Activated T-helper 1 cell treated with anti-CD3 and anti-CD28 coated beads, Interleukin-12 subunit alpha, Interleukin-12 subunit beta, Interleukin-2, Interleukin-4 antibody, amounts not matched to agents 30 ng/mL and 10 ng/mL and 1 ng/mL, durations not matched to agents 14 hours and 24 hours and 36 hours (primary cell): ENCODE measurements at places on chromosomes 2 and 18.

DNA sequence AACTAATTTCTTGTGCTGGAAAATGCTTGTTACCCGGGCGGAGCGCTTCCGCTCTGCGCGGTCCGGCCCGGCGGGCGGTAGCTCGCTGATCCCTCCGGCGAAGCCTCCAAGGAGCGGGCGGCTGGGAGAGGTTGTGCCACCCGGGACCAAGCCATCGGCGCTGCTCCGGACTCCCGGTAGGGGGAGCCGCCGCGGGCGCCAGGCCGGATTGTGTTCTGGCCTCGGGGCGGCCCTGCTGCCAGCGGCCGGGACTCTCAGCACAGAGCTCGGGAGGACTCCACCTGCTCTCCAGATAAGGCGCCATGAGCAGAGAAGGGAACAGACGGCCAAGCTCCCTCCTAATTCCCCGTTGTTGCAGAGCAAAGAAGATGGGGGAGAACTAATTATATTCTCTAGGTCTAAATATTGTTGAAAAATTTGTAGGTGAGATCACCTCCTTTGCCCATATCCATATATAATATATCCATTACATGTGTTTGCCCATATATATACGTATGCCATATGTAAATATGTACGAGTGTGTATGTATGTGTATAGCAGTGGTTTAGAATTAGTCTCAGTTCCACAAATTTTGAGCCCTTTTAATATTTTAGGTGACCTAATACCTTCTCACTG lies 13.8 kb upstream of the SATB2 start:
- DNase-seq = no peak

DNA sequence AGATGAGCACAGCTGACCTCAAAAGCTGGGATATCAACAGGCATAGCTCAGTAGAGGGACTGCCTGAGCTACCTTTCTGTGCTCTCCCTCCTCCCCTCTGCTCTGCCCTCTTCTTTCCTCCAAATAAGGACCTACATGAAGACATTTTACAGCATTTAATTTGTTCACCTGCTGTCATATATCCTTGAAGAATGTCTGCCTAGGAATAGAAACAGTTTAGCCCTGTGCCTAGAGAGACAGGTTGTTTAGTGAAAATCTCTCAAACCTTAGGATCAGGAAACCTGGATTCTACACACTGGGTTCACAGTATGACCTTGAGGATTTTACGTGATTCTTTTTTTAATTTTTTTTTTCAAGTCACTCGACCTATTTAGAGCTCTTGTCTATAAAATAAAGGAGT lies 213.0 kb upstream of the SETBP1 start:
- no peak for DNase-seq

DNA sequence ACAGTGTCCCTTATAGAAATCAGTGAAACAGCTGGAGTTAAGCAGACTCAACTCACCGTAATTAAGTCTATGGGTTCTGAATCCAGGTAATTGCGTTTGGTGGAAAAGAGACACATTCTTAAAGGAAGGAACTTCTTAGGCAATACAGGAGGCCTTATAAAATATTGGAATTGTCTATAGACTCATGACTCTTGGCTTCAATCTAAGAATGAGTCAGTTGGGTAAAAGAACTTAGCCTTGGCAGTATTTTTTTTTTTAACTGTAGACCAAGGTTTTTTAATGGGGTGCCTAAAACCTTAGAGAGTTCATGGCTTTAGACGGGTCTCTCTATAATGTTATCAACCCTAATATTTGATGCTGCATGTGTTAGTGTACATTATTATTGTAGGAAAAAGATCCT lies 47.6 kb downstream of the CCDC85A start:
- no peak for DNase-seq

DNA sequence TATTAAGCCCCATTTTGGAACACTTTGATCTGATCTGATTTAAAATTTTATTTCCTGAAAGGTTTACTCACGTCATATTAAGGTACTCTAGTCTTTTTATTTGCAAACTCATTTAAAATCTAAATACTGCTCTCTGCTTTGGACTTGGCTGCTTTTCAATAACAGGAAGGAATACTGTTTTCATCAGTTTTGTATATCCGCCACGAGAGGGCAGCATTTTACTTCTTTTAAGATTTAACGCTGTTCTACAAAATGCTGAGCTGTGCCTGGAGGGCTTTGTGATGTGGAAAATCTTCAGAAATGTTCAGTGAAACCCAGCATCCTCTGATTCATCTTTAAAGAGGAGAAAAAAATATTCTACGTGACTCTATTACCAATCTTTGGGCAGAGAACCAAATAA lies 37.5 kb upstream of the SLC38A11 start:
- peak; percentile 33 for DNase-seq

GRCh38 chr2:159549234-159549633 lies 67.1 kb downstream of the BAZ2B start:
- no peak for DNase-seq

DNA sequence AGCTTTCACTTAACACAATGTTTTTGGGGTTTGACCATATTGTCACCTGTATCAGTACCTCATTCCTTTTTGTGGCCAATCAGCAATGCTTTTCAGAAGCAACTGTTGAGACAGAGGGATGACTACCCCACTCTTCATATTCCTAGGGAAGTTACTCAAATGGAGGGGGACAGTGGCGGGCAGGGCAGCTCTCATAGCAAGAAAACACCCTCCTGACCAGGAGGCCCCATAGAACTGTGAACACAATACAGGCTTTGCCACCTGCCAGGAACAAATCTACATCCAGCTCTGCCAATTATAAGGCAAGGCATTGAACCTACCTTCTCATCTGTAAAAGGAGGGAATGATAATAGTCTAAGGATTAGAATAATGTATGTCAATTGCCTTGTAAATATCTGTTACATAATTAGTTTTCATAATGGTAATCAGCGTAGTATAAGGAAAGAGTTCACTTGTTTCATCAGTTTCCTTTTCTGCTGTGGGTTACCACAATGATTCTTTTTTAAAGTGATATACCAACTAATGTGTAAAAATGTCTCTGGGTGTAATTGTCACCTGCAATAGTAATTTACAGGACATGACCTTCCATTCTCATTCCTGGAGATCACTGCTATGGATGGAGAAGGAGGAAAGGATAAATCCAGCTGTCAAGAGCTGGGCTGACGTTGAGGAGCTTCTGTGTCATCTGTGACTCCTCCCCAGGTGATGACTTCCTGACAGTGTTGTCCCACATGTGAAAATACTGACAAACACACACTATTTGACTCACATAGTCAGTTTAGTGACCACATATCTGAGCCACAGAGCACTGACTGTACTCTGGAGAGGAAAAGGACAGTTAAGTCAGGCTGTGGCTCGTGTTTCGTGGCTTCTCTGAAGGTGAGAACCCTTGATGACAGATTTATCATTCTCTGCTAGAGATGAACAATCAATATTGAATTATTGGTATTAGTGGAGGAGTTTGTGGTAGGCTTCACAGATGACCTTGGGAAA lies 13.5 kb downstream of the ALPK2 start:
- DNase-seq = peak; percentile 71

GRCh38 chr2:214079032-214079431 lies 331.8 kb upstream of the VWC2L start:
- no peak for DNase-seq

DNA sequence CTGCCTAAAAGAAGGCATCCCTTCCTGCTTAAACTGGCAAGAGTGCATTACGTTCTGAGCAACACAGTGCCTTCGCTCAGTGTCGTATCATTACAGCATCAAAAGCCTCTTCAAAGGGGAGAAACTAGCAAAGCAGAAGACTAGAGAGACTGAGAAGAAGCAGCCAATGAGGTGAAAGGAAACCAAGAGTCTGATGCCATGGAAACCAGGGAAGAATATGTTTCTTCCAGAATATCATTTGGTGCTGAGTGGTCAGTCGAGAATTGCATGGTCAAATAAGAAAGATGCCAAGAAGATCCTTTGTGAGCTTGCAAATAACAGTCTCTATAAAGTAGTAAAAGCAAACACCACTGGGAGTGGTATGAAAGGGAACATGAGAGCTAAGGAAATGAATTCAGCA lies 312.1 kb upstream of the CHST9 start:
- DNase-seq = no peak

DNA sequence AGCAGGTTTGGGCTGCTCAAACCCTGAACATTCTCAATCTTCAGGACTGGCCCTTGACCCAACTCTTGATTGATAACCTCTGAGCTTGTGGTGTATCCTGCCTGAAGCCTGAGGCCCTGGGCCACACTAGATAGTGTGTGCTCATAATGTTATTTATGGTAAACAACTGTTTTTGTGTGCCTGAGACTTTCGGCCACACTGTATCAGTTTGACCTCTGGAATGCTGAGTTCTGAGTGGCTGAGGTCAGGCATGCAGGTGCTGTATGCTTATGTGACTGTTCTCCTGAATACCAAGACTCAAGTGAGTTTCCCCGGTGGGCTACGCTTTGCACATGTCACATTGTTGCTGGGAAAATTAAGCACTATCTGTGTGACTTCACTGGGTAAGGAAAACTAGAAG lies 82.2 kb upstream of the RMP24 start:
- DNase-seq = no peak

- DNase-seq = no peak
These were observed 37.6 kb downstream of the DTNB start for GRCh38 chr2:25635797-25636196.

DNA sequence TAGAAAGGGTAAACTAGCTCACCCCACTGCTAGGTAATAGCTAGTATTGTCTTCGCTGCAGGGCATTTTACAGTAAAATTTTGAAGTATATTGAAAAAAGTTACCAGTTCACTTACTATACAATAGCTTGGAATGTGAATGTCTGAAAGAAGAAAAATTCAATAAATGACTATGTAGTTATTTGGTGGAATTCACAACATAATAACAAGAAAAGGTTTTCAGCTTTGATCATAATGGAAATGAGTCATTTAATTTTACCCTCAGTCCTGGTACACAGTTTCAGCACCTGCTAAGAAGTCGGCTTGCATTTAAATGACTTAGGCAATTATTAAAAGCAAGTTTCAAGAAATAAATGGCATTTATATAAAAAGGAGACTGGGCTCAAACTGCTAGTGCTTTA lies 90.4 kb downstream of the NUP35 start:
- no peak for DNase-seq

DNA sequence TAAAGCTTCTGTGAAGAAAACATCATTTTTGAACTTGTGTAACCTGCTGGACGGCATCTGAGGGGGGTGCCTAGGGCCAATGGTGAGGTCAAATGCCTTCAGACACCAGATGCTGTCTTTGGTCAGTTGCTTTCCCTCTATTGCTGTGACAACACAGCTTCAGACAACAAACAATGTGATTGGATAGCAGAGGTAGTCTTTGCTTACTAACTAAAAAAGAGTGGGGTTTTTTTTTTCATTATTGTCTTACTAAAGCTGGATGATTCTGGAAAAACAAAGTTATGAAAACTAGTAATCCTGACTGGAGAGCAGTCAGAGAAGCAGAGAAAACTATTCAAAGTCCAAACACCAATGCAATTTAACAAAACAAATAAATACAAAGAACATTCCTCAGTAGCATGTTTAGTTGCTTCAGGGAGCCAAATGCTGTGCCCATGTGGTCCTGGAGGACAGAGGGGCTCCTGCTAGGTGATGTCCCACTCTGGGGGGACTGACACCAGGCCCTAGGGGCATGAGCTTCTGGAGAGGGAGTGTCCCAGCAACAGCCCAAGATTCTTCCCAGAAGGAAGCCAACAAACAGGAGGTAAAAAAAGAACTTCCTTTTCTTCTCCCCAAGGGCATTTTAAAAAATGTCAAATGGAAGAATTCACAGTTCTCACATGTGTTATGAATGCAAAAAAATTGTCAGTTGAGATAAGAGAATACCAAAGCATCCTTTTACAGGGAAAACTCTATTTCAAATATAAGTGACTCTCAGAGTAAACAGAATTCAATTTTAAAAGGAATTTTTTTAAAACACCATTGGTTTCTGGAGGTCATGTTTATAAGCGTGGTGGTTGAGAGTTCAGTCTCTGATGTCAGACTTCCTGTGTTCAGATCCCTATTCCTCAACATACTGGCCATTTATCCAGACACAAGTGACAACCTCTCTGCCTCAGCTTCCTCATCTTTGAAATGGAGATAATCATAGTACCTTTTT lies 181.1 kb upstream of the PGAP1 start:
- DNase-seq = no peak

DNA sequence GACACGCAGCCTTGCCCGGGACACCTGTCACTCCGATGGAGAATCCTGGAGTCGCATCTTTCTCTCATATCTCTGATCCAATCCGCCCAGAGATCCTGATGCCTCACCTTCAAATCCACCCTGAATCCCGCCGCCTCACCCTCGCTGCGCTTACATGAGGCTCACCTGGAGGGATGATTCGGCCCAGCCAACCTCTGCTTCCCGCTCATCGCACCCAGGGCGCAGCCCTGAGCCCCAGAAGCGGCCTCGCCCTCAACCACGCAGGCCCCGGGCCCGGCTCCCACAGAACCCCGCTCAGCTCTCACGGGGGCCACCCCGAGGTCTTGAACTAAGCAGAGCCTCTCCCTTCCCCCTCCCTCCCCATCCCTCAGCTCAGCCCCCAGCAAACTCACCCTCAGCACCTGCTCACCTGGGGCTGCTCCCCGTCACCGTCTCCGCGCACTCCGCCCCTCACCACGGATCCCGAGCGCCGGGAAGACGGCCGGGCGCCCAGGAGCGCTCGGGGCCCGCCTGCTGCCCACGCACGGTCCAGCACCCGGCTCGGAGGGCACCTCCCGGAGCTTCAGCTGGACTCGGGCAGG lies 160.0 kb downstream of the NDUFA10 start:
- DNase-seq = no peak
